ENCODE measurements at places on chromosomes 1 and 21.

GRCh38 chr1:10691740-10692125 lies 104.7 kb downstream of the CASZ1 start:
- DNase-seq: no peak

- no peak for DNase-seq
Observed at GRCh38 chr1:61450872-61451571, 273.9 kb downstream of the TM2D1 start.

DNA sequence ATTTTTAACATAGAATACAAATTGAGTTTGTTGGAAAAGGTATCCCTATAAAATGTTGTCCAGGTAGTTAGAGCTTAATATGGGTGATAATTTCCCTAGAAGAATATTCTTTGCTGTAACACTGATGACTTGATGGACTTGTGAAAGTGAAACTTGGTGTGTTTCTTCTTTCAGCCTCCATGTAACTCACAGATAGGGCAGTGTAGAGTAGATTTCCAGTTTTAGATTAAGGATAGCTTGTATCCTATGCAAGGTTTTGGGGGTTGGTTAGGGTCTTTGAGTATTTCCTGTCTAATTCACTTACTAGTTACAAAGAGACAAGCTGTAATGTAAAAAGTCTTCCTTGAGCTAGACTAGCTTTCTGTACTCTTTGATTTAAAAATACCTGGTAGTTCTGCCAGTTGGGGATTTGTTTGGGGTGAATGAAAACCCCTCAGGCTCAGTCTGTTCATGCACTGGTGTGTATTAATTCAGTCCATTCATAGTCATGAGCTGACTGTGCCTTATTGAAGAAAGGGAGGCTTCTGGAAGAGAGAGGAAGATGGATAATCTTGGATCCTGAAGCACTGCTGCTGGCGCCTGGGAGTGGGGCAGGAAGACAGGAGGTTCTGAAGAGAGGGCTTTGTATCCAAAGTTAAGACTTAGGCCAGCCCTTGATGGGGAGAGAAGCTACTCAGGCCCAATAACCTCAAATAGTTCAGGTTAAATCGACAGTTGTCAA lies 83.6 kb downstream of the CAMTA1 start:
- DNase-seq: peak; percentile 27

DNA sequence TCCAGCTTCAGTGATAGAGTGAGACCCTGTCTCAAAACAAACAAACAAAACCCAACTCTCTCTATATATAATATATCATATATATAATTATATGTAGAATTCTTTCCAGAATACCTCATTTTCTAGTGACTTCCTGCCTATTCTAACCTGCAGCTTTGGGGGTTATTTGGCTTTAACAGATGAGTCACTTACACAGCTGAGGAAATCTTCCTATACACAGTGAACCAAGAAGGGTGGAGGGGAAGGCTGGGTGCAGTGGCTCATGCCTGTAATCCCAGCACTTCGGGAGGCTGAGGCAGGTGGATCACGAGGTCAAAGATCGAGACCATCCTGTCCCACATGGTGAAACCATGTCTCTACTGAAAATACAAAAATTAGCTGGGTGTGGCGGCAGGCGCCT lies 9.2 kb downstream of the RAB29 start:
- peak; percentile 48 for DNase-seq

DNA sequence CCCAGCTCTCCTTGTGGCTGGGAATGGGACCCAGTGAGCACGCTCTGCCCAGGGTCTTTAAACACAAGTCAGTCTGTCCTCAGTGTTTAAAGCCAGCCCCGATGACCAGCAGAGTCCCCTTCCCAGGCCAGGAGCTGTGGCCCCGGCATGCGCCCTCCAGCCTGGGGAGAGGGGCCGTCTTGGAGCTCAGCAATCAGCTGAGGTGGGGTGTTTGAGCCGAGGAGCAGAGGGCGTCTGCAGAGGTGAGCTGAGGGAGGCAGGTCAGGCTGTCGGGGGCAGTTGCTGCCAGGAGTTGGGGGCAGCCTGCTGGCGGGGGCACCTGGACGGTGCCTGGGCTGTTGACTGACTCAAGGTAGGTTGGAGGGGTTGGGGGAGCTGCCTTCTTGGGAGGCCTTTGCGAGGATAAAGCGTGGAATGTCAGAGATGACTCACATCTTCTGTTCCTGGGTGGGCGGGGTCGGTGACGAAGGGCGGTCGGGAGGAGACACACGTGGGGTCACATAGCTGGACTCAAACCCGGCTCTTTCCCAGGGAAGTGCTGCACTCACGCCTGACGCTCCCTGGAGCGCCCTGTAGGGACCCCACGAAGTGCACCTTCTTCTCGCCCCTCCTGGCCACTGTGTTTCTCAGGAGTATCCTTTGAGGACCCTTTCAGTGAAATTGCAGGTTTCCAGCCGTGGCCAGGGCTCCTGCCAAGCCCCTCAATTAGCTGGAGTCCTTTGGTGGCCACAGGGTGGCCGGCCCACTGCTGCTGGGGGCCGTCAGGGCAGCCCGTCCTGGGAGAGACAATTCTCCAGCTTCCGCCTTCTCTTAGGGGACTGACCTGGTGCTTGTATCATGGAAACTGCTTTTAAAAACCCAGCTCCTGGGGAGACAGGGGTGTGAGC lies 86.2 kb downstream of the SIK1 start:
- peak; percentile 74 for DNase-seq

DNA sequence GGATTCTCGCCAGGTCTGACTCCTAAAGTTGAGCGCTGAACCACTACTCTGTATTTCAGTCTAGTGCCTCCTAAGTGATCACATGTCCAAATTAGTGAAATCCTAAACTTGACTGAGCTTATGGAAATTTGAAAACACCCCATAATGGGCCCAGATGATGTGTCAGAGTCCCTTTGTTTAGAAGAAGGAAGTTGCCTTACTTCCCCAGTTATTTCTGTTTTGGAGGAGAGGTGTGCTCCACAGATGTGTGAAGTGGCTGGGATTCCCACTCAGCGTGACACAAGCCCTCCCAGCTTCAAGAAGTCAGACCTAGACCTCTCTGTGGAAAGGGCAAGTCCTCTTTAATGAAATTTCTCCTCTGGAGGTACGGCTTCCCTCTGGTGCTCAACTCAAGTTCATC lies 188.8 kb downstream of the TTLL7 start:
- DNase-seq: no peak

GRCh38 chr1:197384471-197384870 lies 116.4 kb downstream of the CRB1 start:
- DNase-seq: no peak

- no peak for DNase-seq
Observed at GRCh38 chr1:217449370-217449769, 181.5 kb downstream of the GPATCH2 start.

DNA sequence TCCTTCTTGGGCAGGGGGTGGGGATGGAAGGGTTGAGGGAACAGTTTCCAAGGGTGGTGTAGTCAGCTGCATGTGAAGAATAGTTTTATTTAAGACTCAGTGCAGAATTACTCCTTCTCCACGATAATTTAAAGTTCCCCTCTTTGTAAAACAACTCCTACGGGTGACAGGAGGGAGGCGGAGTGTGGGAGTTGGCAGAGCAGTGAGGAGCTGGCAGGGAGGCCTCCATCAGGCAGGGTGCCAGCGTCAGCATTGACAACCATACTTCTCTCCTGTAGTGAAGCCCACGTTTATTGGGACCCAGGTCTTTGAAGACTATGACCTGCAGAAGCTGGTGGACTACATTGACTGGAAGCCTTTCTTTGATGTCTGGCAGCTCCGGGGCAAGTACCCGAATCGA lies 93.8 kb downstream of the MTR start:
- DNase-seq: no peak

GRCh38 chr21:31305888-31306287 lies 38.2 kb downstream of the TIAM1 start:
- no peak for DNase-seq

- DNase-seq: no peak
Observed at GRCh38 chr1:206496131-206496793, 11.1 kb upstream of the RASSF5 start.

- DNase-seq: no peak
Observed at GRCh38 chr1:26154750-26155149, 4.1 kb upstream of the FAM110D start.

- no peak for DNase-seq
Observed at GRCh38 chr21:17576080-17576835, 36.4 kb downstream of the BTG3 start.

DNA sequence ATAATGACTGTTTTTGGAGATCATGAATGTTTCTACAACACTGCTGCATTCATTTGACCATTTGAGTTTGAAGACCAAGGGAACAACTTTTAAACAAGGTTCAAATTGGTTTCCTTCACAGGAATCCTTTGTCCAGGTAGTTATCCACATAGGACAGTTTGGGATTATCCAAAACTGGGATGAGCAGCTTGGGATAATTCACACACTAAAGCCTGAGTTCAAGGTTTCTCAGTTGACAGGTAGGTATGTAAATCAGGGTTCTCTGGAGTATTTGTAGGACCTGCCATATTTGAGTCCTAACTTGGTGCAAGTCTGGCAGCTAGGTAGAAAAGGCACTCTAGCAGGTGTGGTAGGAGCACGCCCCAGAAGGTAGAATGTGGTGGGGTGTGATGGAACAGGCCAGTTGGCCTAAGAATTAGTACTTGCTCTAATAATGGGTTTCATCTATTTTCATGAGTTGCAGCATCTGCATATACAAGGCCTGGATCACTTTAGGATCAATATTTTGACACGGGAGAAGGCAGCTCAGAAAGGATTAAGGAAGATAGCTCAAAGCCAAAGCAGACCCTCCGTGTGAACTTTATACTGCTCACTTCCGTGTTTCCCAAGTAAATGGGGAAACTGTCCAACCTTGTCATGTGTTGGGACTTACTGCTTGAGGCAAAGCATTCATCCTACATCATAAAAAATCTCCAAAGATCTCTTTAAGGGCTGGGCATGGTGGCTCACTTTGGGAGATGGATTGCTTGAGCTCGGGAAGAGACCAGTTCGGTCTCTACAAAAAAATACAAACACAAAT lies 14.1 kb upstream of the RAB42 start:
- DNase-seq: no peak
